ENCODE measurements at places on chromosomes 16 and 17.

- no peak overlapping the region for H3K27ac ChIP-seq
- DNase-seq, result peak; percentile 77
- peaks cover 8% of the 10 kb centered on the region for H3K4me1 ChIP-seq
These were observed 15.8 kb downstream of the TMC6 start for GRCh38 chr17:78112518-78113471.

- H3K36me3 ChIP-seq, result no peaks in the 10 kb centered on the region
- no peaks in the 10 kb centered on the region for H3K27me3 ChIP-seq
- no peak for DNase-seq
- peak within 1 kb of the TSS; percentile 38 for H3K4me3 ChIP-seq
- no peaks in the 10 kb centered on the region for H3K4me1 ChIP-seq
- no peak within 1 kb of the TSS for H3K27ac ChIP-seq
These were observed at the start of gene ARHGDIG for GRCh38 chr16:280552-280951. TSS of gene ARHGDIG (plus strand) at chr16:280591. CDS start at chr16:280681, 90 bp downstream.

DNA sequence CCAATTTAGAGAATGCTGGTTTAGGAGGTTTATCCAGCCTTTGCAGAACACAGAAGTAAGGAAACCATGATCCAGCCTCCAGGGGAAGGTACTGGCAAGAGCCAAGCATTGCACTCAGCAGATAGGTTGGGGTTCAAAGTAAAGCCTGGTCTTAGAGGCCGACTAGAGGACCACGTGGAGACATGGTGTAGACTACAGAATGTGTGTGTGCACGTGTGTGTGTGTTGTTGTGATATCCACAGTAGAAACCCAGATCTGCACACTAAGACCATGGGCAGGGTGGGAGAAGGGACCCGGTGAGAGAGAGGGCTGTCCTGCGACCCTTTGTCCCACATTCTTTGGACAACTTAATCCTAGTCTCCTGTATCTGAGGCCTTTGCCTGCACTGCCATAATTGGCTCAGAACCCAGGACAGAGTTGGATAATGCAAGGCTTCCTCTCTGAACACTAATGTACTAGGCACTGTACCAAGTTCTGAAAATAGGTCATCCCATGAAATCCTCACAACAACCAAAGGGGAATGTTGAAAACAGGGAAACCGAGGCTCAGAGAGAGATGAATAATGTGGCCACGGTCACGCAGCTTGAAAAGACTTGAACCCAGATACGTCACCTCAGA, 325.1 kb upstream of the HSBP1 start:
- H3K4me3 ChIP-seq, result no peak overlapping the region
- no peak for DNase-seq
- no peaks in the 10 kb centered on the region for H3K36me3 ChIP-seq
- H3K27me3 ChIP-seq, result no peaks in the 10 kb centered on the region
- H3K4me1 ChIP-seq, result no peaks in the 10 kb centered on the region

GRCh38 chr17:62688398-62689160, 61.1 kb downstream of the MRC2 start:
- no peak for DNase-seq
- H3K4me3 ChIP-seq, result no peak overlapping the region
- no peaks in the 10 kb centered on the region for H3K27me3 ChIP-seq
- peaks cover 9% of the 10 kb centered on the region for H3K4me1 ChIP-seq
- H3K27ac ChIP-seq, result no peak overlapping the region

GRCh38 chr16:65306722-65307121, 184.9 kb upstream of the CDH11 start:
- no peaks in the 10 kb centered on the region for H3K27me3 ChIP-seq
- H3K36me3 ChIP-seq, result no peaks in the 10 kb centered on the region
- no peak overlapping the region for H3K27ac ChIP-seq
- no peak overlapping the region for H3K4me3 ChIP-seq

GRCh38 chr17:2511138-2511461, 588 bp downstream of the METTL16 start:
- DNase-seq, result no peak
- H3K4me1 ChIP-seq, result peaks cover 20% of the 10 kb centered on the region
- H3K4me3 ChIP-seq, result peak overlapping the region; percentile 83

GRCh38 chr17:71423871-71424546, 696.8 kb upstream of the SOX9 start:
- no peaks in the 10 kb centered on the region for H3K4me1 ChIP-seq
- H3K27me3 ChIP-seq, result no peaks in the 10 kb centered on the region
- H3K4me3 ChIP-seq, result no peak overlapping the region

DNA sequence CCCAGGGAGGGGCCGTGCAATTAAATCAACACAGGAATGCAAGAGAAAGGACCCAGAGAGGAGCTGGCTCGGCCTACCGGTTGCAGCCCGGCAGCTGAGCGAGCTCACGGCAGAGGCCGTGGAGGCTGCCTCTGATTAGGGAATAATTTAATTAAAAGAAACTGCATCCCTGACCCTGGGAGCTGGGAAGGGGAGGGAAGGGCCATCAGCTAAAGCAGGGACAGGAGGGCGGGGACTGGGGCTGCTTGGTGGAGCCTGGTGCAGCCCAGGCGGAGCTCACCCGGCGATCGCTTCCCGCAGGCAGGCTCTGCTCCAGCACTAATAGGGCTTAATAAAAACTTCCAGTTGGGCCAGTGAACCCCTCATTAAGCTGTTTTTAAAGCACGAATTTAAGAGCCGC, 43.4 kb downstream of the LMF1 start:
- no peak overlapping the region for H3K27ac ChIP-seq
- no peak overlapping the region for H3K4me3 ChIP-seq
- H3K4me1 ChIP-seq, result no peaks in the 10 kb centered on the region
- H3K27me3 ChIP-seq, result no peaks in the 10 kb centered on the region

DNA sequence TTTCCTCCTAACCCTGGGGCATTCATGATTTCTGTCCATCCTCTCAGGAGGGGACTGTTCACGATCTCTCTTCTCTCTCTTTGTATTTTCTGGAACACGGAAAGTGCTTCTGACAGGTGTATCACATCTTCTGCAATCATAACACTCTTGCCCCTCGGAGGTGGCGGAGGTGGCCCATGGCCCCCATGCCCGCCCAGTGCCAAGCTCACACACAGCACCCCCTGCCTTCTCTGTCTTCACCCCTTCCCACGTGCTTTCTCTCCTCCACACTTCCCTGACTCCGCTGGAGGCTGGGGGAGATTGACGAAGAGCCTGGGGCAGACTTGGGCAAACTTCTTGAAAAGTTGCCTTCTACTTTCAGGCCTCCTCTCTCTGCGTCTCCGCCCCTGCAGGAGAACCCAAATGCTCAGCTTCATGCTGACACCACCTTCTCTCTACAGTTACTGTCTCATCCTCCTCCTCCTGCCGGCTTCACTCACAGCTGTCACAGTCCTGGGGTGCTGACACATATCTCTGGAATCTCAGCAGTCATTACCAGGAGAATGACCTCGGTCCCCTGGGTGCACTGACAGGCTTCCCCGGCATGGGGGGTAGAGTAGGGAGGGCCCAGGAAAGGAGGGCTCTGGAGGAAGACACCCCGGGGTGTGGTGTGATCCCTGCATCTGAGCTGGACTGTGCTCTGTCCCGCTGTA, 127.1 kb downstream of the ENGASE start:
- H3K4me1 ChIP-seq, result no peaks in the 10 kb centered on the region
- H3K4me3 ChIP-seq, result no peak overlapping the region
- no peak overlapping the region for H3K27ac ChIP-seq
- DNase-seq, result no peak
- H3K36me3 ChIP-seq, result no peaks in the 10 kb centered on the region

- DNase-seq, result no peak
- H3K4me3 ChIP-seq, result no peak overlapping the region
- H3K4me1 ChIP-seq, result no peaks in the 10 kb centered on the region
- peak overlapping the region; percentile 8 for H3K27ac ChIP-seq
These were observed 162.2 kb upstream of the KCNJ16 start for GRCh38 chr17:69912805-69913204.

GRCh38 chr16:6160303-6160702, 1062.7 kb upstream of the EEF2KMT start:
- H3K27ac ChIP-seq, result no peak overlapping the region
- no peak for DNase-seq
- H3K27me3 ChIP-seq, result no peaks in the 10 kb centered on the region
- H3K4me1 ChIP-seq, result no peaks in the 10 kb centered on the region
- H3K4me3 ChIP-seq, result no peak overlapping the region

DNA sequence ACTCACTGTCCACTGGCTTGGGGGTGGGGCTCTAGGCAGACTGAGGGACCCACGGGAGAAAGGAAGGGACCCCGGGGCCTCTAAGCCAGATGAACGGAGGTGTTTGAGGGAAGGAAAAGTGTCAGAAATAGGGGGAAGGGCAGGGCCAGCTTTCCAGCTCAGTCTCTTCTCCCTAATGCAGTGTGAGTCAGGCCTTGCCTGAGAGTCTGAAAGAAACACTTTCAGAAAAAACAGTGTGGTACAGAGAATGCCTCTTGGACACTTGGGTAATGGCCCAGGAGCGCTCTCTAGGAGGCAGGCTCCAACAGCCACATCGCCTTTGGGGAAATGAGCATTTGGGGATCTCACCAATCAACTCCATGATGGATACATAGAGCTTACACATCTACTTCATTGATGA, 46.9 kb downstream of the NDEL1 start:
- peaks cover 21% of the 10 kb centered on the region for H3K4me1 ChIP-seq
- H3K27ac ChIP-seq, result no peak overlapping the region
- H3K27me3 ChIP-seq, result no peaks in the 10 kb centered on the region
- no peaks in the 10 kb centered on the region for H3K36me3 ChIP-seq
- no peak overlapping the region for H3K4me3 ChIP-seq
